ENCODE measurements at places on chromosomes 1 and 21.
A peak's percentile ranks its signal among the peaks of the same experiment; 100 is the strongest.

DNA sequence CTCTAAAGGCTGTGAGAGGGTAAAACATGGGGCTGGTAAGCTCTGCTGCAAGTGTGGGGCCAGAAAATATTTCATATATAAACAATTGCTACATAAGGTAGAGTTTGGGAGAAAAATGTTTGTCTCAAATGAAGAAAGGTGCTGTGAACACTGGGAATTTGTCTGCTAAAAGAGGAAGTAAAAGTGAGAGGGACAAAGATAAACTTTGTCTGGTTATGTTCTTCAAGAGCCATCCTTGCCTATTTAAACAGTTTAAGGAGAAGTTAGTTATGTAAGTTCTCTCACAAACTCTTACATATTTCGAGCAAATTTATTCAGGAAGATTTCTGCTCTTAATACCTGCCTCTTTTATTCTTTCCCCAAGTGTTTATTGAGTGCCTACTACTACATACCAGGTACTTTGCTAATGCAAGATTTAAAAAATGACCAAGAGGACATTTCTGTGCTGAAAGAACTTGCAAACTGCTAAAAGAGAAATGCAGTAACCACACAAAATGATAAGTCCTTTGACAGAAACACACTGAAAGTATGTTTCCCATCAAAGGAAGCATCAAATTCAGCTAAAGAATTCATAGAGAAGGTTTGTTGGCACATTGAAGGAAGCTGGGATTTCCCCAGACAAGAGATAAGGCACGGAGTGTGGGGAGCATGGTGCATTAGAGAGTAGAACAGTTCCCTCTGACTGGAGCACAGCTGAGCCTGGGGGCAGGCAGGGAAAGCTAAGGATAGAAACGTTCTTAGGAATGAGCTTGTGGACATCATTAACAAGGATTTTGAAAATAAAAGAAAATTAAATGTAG is 549.1 kb downstream of the PTBP2 start:
- no peak for DNase-seq

DNA sequence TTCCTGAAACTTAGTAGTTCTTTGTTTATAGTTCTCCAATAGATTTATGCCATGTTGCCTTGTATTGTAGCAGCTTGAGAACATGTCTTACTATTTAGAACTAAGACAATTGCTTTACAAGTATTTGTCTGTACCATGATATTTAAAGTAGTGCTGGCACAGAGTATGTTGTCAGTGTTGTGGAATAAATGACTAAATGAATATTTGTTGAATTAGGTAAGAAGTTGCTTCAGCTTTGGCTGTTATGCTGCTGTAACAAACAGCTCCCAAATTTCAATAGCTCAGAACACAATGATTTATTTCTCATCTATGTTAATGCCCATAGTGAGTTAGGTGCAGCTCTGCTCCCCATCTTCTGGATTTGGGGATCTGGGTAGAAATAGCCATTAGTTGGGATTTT is 90.2 kb upstream of the VCAM1 start:
- DNase-seq: no peak

DNA sequence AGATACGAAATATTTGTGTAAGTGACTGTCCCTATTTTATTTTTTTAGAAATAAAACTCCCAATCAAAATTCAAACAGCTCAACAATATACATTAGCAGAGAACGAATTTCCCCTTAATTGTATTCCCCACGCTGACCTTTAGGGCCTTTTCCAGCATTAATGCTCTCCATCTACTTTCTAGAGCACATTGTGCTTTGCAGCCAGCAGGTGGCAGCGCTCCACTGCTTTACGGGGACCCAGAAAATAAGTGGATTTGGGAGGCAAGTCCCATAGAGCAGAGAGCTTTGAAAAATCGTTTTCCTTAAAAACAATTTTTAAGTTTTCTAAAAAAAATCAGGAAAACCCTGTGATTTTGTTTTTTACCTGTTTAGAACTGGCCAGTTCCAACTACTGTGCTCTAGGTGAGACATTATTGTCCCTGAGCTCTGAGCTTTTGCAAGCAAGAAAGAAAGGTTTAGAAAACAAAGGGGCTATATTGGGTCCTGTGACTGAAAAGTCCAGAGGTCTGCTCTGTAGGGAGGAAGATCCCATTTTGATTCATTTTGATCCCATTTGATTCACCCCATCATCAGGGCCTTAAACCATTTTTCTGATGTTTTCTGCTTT is 144.4 kb upstream of the ZNF644 start:
- DNase-seq: peak; percentile 67

DNA sequence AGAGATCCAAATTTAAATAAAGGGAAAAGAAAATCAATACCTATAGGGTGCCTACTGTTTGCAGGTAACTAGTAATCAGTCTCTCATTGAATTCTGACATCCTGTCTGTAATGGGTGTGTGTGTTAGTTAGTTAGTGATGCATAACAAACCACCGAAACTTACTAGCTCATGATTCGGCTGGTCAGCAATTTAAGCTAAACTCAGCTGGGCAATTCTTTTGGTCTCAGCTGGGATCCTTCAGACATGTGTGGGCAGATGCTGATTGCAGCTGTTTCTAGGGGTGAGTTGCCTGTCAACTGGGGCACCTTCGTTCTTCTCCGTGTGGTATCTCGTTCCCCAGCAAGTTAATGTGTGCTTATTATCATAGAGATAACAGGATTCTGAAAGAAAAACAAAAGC is 40.2 kb upstream of the ZNF124 start:
- DNase-seq: no peak

- no peak for DNase-seq
Measured at GRCh38 chr21:15764878-15765277, 35.1 kb downstream of the USP25 start.

GRCh38 chr1:76769911-76770310 is 97.4 kb upstream of the ST6GALNAC5 start:
- DNase-seq: no peak

DNA sequence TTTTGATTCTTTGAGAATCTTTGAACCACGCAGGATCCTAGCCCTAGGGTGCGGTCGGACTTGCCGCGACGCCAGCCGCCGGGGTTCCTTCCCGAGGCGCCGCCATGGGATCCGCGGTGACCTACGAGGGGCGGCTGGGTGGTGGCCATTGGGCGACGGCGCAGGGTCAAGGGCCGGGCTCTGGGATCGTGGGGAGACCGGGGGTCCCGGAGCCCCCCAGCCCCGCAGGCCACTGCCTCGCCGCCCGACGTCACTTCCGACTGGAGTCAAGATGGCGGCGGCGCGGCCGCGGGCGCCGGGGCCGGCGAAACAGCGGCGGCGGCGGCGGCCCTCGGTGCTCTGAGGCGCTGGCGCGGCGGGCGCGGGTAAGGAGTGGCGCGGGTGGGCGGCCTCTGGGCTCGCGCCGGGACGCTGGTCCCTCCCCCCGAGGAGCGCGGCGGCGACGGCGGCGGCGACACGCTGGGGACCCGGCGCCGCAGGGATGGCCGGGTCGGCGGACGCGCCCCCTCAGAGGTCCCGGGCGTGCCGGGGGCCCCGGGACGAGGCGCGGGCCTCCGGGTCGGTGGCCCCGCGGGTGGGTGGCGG is at the start of gene PRDM2:
Gene PRDM2, plus strand, starts transcription at position 253 of the 585 bp plus-strand sequence. CDS start 15,418 bp downstream, outside the sequence.
- peak; percentile 10 for DNase-seq

DNA sequence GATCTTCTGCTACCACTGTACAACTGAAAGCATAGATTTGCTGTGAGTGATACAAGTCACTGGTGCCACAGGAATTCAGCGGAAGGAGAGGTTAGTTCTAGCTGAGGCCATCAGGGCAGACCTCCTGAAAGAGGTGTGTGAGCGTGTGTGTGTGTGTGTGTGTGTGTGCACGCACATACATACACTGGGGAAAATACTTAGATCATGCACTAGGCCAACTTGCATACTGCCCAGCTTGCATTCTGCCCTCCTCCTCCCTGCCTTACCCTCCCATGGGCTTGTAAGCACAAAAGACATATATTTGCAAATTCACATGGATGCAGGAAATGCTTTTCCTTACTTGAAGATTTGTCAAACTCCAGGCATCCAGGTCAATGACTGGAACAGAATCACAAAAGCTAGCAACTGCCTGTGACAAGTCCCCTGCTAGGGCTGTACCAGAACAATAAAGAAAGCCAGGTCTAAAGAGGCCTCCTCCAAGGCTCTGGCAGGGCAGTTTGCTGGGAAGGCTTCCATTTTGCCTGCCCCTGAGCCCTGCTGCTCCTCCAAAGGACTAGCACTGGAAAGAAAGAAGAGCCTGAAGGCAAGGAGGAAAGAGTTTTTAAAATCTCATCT is 23.2 kb downstream of the PLEKHA6 start:
- no peak for DNase-seq

DNA sequence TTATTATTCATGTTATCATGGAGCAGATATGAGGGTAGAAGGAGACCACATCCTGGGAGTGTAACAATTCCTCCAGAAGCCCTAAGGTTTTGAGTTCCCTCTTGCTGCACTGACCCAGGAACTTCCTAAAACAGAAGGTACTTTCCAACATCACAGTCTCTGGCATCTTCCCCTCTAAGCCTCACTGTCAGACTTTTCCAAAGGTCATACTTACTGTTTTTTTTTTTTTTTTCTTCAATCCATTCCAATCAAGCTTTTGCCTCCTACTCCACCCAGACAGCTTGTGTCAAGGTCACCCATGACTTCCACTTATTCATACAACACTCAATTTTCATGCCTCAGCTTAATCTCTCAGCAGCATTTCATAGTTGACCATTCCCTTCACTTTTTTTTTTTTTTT is 18.4 kb upstream of the UQCRHL start:
- DNase-seq: no peak

- no peak for DNase-seq
Measured at GRCh38 chr21:14589855-14590563, 43.9 kb upstream of the SAMSN1 start.

DNA sequence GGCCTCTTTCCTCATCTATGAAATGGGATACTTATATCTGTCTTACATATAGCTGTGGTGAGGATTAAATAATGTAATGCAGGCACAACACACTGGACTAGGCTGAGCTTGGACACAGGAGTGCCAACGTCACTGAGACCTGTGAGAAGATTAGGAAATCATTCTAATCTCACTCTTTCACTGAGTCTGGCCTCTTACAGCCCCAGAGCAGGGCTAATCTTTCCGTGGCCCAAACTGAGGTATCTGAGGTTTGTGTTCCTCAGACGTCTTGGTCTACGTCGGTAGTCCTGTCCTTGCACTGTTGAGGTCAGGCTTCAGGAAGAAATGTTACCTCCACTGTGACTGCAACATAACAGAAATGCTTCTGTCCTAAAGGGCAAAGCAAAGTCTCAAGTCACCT is 22.6 kb upstream of the A3GALT2 start:
- DNase-seq: no peak

DNA sequence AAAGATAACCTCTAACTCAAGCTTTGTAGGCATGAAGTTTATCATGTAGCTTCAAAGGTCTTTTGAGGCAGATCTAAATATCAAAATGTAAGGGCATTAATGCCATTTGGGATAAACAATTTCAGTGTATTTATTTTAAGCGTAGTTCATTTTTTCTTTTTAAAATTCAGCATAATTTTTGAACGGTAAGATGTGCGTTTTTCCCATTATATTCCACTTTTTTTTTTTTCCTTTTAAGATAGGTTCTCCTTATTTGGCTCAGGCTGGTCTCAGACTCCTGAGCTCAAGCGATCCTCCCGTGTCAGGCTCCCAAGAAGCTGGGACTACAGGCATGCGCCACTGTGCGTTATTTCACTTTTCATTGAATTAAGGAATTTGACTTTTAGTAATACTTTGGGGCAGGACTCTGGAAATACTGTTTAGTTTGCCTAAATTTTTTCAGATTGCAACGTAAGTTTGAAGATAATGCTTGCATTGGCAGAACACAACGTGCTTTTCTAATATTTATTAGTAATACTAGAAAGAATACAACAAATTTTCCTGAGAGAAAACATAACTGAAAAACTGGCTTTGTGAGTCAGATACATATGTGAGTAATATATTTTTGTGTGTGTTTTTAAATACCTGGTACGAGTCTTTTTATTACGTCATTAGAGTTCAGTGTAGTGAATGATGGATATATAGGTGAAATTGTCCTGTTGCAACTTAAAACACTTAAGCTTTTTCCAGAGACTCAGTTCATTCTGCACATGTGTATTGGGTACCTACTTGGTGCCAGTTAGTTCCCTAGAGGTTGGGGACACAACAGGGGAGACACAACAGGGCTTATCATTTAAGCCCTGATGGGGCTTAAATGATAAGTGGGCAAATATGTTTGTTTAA is 2.2 kb downstream of the RALGPS2 start:
- no peak for DNase-seq

DNA sequence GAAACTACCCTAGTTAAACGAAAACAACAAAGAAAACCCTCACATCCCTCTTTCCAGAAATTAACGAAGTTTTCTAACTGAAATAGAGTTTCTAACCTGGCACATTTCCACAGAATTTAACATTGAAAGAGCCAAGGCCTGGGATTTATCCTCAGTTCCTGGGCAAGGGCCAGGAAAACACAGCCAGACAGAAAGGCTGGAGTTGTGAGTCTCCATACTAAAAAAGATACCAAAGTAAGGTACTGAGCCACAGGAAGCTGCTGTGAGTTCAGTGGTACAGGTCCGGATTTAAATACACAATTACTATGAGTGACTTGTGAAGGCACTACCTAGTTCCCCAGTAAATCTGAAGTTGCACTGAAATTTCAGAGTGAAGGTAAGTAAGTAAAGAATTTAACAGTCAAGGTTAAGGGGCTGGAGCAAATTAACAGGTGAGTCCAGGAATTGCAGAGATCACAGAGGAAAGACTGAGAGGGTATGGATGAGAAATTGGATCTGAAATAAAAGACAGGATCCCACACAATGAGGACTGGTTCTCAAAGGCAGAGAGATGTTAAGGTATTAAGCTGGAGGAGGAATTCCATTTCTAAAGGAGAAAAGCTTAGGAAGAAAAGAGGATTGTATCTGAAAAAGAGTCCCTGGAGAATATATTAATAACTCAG is 905 bp downstream of the LIX1L start:
- DNase-seq: peak; percentile 59

- no peak for DNase-seq
Measured at GRCh38 chr1:191519519-191519918, 638.7 kb upstream of the RGS18 start.

DNA sequence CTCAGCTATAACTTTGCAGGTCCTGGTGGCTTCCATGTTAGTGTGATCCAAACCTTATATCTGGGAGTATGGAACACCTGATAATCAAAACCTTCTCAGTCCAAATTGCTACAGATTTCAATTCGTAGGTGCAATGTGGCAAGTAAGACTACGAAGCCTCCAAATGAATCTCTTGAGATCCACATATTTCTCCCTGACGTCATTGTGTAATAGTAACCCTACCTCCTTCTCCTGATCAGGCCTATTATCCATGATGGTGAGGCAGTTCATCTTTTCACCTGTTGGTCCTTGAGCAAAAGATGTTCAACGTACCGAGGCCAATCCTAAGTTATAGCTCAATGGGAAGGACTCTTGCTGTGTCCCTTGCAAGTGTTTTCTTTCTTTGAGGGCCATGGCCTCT is 115.9 kb upstream of the CHRM3 start:
- no peak for DNase-seq

GRCh38 chr1:218345673-218346390 is 696 bp downstream of the TGFB2 start:
- DNase-seq: peak; percentile 47

Data from midbrain (tissue), 1 donor.